Esophagus mucosa (tissue), 1 donor: ENCODE measurements at places on chromosomes 4 and X.

GRCh38 chrX:131308980-131309379 lies 19.9 kb upstream of the IGSF1 start:
- ATAC-seq: no peak

DNA sequence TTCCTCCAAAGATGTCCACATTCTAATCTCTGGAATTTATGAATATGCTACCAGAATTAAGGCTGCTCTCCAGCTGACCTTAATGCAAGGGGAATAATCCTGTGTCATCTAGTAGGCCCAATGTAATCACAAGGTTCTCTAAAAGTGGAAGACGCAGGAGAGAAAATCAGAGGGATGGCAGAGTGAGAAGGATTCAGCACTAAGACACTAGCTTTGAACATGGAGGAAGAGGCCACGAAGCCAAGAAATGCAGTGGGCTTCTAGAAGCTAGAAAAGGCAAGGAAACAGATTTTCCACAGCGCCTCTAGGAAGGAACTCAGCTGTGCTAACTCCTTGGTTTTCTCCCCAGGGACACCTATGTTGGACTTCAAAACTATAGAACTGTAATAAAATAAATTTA lies 240.7 kb upstream of the TRAM1L1 start:
- no peak for ATAC-seq

GRCh38 chr4:184702114-184702513 lies 31.8 kb downstream of the CENPU start:
- no peak for ATAC-seq

- no peak for ATAC-seq
Measured at GRCh38 chr4:139227729-139228404, 50.8 kb upstream of the ELF2 start.

GRCh38 chr4:126004941-126005340 lies 690.2 kb downstream of the FAT4 start:
- ATAC-seq: no peak

GRCh38 chr4:77797239-77797638 lies 21.9 kb downstream of the CNOT6L start:
- ATAC-seq: peak; percentile 73

DNA sequence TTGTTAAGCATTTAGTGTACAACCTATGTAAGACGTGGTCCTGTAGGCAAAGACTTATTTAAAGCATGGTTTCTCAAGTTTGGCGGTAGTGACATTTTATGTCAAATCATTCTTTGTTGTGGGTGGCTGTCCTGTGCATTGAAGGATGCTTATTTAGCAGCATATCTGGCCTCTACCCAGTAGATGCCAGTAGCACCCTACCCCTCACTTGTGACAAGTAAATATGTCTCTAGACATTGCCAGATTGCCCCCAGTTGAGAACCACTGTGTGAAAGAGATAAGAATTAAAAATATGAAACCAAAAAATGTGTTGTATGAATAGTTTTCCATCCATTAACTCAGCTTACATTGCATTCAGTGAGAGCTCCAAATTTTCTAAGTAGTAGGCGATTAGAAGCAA lies 25.5 kb downstream of the MMAA start:
- ATAC-seq: no peak

DNA sequence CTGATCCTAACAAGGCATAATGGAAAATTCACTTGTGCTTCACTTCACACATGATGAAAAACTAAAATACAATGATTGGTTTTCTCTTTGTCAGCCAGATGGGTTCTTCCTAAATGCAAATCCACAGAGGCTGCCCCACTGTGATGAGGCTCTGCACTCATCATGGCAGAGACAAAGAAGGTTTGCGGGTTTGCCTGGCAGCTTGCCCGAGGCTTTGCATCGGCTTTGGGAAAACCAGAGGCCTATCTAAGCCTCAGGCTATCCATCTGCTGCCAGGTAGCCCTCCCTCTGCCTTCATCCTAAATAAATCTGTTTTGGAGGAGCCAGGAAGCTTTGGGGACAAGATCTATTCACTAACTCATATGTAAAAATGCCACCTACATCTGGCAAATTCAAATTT lies 244.2 kb downstream of the PACRGL start:
- ATAC-seq: no peak

- no peak for ATAC-seq
Measured at GRCh38 chrX:96438803-96439202, 245.8 kb upstream of the DIAPH2 start.

GRCh38 chr4:11616856-11617255 lies 188.2 kb upstream of the HS3ST1 start:
- ATAC-seq: no peak

GRCh38 chrX:134418317-134419113 lies 41.5 kb upstream of the HPRT1 start:
- ATAC-seq: no peak

DNA sequence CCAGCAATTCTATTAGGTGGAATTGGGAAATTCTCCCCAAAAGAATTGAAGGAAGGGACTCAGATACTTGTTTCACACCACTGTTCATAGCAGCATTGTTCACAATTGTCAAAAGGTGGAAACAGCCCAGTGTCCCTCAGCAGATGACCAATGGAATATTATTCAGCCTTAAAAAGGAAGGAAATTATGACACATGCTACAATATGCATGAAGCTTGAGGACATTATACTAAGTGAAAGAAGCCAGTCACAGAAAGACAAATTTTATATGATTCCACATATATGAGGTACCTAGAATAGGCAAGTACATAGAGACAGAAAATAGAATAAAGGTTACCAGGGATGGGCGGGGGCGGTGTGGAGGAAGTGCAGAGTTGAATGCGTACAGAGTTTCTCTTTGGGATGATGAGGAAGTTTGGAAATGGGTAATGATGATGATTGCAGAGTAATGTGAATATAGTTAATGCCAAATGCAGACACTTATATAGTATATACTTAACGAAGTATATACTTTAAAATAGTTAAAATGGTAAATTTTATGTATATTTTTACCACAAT lies 29.6 kb downstream of the DOCK11 start:
- no peak for ATAC-seq

GRCh38 chrX:55342533-55343501 lies 78.1 kb upstream of the PAGE3 start:
- peak; percentile 70 for ATAC-seq

DNA sequence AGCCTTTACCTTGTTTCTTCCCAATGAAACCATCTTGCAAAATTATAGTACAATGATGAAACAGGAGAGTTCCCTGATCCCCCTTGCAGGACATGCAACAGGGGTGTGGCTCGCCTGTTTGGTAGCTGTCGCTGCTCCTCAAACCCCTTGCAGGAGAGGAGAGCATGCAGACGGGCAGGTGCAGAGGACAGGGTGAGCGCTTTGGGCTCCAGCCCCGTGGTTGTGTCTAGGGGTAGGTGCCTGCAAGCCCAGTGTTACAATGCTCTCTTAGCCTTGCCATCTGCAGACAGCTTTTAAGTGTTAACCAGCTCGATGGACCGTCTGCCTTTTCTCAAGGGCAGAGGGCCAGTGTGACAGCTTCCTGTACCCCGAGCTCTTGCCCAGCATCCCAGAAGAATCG lies 102.0 kb downstream of the TAB3 start:
- ATAC-seq: no peak

GRCh38 chr4:6001680-6002491 lies 16.3 kb downstream of the C4orf50 start:
- no peak for ATAC-seq

DNA sequence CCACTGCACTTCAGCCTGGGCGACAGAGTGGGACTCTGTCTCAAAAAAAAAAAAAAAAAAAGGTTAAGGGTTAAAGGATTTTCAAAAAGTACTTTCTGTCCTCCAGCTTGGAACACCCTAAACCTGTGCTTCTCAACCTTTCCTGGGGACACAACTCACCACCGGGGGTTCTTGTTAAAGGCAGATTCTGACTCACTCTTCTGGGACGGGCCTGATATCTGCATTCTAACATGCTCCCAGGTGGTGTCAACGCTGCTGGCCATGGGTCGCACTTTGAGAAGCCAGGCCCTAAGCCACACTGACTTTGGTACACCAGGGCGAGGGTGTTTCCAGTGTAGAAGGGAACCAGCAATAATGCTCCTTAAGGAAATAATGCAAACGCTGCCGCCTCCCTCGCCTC lies 46.1 kb downstream of the AFAP1 start:
- no peak for ATAC-seq

DNA sequence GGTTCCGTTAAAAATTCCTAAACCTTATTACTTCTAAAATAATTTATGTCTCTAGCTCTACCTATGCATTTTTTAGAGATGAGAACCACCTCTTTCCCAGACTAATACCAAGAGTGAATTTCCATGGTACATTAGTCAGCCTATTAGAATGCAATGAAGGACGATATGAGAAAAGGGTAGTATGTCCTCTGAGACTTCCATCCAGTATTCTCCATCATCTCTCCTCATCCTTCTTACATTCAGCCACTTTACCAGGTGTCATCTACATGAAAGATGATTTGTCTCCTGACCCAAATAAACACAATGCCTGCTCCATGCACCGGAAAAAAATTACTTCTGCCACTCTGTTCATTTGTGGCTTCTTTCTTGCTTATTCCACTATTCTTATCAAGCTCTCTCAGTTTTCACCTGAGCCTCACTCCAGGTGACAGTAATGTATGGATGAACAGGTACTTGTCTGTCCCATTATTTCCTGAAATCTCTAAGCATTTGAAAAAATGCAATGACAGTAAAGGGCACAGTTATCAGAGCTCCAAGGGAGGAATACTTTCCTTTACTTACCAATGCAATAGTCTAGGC lies 97.9 kb downstream of the MAB21L2 start:
- ATAC-seq: no peak

GRCh38 chr4:162010362-162010761 lies 153.4 kb downstream of the FSTL5 start:
- no peak for ATAC-seq

DNA sequence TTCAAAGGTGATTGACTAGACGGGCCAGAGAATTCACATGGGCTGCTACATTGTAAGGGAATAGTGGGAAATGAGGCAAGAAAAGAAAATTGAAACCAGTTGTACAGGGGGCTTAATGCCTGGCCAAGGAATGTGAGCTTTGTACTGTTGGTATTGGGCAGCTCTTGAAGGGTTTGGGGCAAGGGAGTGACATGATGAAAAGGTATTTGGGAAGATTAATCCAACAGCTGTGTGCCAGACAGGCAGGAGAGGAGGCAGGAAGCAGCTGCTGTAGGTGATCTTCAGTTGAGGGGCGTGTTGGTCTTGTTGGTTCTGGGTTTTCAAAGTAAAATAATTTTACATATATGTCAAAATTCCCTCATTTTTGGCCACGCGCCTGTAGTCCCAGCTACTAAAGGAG lies 384.5 kb upstream of the TENM3 start:
- ATAC-seq: no peak

GRCh38 chr4:168440442-168441264 lies 39.6 kb downstream of the DDX60L start:
- no peak for ATAC-seq

GRCh38 chr4:177569434-177569833 lies 127.2 kb upstream of the AGA start:
- no peak for ATAC-seq

GRCh38 chrX:23575281-23575680 lies 92.0 kb upstream of the PRDX4 start:
- ATAC-seq: no peak
